AG10803 (cell line): ENCODE measurements at places on chromosomes 2 and 18.

DNA sequence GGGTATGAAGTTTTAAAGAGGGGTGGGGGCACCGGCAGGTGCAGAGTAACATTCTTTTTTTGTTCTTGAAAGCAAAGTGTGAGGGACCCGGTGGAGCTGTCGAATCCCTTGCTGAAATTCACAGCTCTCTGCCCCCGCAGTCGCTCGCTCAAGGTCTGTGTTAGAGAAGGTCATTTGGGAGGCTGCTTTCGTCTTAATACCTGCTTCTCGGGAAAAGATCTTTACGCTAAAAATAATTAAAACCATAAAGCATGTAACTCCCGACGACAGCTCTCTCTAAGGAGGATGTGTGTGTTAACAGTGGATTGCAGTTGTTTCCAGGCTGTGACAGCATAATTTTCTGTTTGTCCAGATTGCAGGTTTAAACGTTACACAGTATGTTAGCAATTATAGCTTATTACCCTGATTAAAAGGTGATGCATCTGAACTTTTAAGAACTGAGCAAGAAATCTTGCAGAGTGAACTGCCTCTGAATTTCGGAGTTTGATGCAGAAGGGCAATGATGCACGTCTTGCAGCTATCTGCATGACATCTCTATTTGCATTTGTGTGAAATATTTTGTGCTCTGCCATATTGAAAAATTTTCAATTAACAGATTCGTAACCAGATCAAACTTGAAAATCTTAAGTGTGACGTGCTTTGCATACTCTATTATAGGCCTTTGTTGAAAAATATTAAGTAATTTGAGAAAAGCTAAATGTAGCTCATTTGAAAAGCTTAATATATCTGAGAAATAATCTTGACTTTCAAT lies 954 bp downstream of the RAPGEF4 start:
- DNase-seq: no peak

DNA sequence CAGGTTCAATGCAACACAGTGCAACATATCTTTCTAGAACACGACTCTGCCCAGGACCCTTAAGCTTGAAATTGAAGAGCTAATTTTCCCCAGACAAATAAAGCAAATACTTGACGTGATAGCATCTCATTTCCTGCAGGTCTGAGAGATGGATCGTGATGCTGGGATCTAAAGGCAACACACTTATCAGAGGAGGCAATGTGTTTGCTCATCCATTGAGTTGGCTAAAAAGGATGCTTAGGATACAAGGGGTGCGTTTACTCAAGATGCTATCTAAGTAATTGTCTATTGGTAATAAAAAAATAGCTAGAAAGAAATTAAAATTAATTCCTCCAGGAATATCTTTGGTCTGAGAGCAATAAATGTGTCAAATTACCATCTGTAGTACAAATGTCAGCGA lies 129.0 kb downstream of the SOCS6 start:
- DNase-seq: no peak

DNA sequence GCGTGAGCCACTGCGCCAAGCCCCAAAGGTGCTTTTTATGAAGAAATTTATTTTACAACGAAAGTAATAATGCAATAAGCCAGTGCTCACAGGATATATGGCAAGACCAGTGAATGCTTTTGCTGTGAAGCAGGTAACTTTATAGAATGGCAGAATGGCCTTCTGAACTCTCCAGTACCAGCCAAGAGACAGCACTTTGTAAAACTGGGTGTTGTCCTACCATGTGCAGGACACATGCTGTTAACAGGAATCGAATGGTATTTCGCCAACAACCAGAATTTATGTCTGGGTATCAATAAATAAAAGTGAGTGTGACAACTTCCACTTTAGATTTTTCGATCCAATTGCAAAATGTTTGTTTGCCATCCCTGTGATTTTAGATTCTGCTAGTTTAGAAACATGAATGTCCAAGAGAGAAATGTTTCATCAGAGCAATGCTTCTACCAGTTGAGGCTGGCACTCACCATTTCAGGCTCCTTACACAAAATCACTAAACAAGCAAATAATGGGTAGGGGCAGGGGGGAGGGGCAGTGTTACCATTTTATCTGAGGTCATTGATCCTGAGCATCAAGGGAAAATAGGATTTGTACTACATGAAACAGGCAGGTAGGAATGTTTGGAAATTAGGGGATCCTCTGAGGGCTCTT lies 95.9 kb downstream of the ATL2 start:
- DNase-seq: no peak

DNA sequence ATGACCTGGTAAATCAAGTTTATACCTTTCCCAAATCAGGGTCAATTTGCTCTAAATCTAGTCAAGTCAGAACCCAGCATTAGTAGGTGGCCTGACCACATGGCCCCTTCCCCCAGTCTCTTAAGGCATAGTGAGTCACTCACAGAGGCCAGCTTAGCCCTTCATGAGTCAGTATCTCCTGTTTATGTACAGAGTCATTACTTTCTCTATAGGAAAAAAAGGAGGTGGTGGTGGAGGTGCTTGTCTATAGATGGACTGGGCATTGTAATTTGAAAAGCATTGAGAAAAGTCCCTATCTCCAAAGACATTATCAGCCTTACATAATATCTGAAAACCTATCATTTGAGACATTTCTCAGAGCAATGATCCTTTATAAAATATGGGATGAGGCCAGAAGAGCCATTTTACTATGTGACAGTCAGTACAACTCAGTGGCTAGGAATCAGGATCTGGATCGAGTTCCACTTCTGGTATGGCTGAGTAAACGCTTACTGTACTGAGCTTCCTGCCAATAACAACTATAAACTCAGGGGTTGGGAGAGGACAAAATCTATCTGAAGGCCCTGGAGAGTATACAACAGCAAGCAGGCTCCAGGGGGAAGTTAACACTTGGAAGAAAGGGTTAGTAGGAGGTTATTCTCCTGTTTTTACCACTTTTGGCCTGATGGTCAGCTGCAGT lies 22.5 kb upstream of the SIGLEC15 start:
- peak; percentile 96 for DNase-seq

GRCh38 chr2:207472343-207473048 lies 57.3 kb upstream of the CREB1 start:
- DNase-seq: peak; percentile 34

DNA sequence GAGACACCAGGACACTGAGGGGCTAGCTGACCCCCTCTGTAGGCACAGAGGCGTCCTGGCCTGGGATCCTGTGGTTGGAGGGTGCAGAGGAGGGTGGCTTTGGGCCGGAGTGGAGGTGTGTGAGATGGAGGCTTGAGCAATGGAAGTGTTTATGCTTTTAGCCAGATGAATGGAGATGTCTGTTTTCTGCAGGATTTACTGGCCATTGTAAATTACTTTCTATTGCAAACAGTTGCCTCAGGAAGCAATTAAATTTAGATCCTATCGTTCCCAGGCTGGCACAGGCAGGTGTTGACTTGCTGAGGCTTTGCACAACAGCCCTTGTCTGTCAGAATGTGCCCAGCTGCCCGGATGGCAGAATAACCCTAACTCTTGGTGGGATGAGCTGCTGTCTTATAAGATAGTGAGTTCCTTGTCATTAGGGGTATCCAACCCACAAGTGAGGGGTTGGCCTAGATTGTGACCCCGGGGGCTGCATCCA lies 1.8 kb upstream of the ARID5A start:
- no peak for DNase-seq

DNA sequence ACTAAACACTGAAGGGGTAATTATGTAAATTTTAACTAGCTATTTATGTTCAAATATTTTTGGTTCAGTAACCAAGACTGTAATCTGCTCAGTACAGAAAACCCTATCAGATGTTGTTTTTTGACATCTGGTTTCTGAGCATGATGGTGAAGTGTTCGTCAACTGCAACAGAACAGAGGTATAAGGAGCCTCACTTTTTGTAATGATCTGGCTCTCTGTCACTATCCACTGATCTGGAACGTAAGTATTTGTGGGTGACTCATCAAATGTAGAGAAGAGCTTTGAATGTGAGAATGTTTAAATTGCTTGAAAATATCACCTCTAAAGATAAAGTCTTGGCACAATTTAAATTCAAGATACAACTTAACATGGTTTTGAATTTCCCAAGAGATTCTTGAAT lies 213.6 kb upstream of the FAM98A start:
- no peak for DNase-seq

DNA sequence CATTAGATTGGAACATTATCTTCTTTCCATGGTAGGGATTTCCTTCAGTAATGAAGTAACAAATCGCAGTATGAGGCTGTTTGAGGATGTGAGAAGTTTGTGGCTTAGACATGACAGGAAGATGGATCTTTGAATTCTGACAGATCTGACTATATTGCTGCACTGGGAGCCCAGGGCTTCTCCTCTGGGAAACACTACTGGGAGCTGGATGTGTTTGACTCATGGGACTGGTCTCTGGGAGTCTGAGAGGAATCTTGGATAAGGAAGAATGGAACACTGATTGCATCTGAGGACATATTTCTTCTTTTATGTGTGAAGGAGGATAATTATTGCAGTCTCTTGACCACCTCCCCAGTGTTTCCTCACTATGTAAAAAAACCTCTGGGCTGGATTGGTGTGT lies 77.2 kb upstream of the ST6GAL2 start:
- DNase-seq: peak; percentile 44

- peak; percentile 65 for DNase-seq
Measured at GRCh38 chr2:237149425-237149824, 63.7 kb downstream of the COPS8 start.

DNA sequence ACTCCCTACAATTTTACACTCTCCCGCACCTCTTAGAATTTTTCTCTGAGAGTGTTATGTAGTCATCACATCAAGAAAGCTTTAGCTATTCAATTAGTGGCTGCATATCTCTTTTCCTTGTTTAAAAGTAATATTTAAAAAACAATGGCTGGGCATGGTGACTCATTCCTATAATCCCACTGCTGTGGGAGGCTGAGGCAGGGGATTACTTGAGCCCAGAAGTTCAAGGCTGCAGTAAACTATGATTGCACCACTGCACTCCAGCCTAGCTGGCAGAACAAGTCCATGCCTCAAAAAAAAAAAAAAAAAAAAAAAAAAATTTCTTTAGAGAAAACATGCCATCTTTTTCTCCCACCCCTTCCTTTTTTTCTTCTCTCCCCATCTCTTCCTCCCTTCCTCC lies 44.3 kb downstream of the AQP4 start:
- DNase-seq: no peak

DNA sequence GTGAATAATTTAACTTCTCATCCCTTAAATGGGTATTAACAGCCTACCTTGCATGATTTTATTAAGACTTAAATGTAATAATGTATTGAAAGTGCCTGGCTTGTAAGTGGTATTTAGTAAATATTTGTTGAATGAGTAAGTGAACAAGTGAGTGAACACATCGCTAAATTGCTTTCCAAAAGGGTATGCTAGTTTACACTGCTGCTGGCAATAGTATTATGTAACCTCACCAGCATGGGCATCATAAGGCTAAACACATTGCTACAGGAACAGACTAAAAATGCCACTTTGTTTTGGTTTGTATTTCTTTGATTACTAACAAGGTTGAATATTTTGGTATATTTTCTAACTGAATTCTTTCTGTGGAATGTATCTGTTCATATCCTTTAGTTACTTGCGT lies 9.8 kb downstream of the WDR43 start:
- DNase-seq: peak; percentile 79

DNA sequence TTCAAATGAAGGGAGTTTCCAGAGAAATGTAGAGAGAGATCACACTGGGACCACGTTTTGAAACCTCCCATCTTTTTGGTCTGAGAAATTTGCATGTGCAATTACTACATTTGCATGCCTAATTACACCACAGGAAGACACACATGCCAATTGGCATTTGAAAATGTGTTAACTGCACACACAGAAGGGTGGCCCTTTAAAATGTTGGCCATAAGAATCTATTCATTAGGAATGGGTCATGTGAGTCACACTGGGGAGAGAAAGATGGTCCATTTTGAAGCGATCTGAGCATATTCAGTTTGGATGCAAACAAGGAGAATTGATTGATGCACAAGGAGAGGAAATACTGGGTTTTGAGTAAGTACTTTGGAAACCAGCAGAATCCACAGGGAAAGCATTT lies 1407.1 kb upstream of the ACVR2A start:
- no peak for DNase-seq

DNA sequence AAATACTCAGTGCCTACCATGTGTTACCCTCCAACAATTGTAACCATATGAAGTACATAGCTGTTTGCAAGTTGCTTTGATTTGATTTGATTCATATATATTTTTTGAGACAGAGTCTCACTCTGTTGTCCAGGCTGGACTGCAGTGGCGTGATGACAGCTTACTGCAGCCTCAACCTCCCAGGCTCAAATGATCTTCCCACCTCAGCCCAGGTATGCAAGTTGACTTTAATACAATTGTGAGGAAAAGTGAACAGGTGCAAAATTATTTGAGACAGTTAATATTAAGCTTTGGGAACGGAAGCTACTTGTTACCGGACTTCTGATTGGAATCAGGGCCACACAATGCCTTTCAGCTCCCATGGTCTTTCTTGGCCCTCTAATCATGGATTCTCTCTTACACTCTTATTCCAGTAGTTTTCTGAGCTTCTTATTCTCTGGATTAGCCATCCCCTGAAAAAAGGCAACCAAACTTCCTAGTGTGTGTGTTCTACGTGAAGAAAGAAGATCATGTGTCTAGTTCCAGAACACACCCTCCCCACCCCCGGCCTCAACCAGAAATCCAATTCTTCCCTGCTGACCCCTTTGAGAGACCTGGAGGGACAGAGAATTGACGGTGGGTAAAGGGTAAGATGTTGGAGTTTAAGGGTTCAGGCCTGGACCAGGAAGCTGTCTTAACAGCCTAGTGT lies 1.1 kb upstream of the RPL37A start:
- DNase-seq: no peak

- DNase-seq: no peak
Measured at GRCh38 chr2:11866358-11867335, 120.2 kb downstream of the LPIN1 start.

GRCh38 chr18:78304192-78305164 lies 675.1 kb upstream of the SALL3 start:
- no peak for DNase-seq

DNA sequence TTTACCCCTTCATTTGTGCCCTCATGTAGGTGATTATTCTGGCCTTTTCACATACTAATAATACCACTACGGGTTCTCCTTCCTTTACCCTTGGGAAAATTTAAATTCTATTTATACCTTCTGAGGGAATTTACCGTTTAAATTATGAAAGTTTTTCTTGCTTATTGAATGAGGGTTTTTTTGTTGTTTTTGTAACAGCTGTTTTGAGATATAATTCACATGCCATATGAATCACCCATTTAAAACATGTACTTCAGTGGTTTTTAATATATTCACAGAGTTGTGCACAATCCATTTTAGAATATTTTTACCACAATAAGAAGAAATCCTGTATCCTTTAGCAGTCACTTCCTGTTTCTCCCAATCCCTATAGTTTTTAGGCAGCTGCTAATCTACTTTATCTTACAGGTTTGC lies 54.7 kb downstream of the EML4 start:
- DNase-seq: peak; percentile 61
